ENCODE measurements at places on chromosomes 13 and 19. TPM values are rescaled to one million over a fixed set of nuclear protein-coding genes. Genes with fewer than 3 reads are reported as not detected.

DNA sequence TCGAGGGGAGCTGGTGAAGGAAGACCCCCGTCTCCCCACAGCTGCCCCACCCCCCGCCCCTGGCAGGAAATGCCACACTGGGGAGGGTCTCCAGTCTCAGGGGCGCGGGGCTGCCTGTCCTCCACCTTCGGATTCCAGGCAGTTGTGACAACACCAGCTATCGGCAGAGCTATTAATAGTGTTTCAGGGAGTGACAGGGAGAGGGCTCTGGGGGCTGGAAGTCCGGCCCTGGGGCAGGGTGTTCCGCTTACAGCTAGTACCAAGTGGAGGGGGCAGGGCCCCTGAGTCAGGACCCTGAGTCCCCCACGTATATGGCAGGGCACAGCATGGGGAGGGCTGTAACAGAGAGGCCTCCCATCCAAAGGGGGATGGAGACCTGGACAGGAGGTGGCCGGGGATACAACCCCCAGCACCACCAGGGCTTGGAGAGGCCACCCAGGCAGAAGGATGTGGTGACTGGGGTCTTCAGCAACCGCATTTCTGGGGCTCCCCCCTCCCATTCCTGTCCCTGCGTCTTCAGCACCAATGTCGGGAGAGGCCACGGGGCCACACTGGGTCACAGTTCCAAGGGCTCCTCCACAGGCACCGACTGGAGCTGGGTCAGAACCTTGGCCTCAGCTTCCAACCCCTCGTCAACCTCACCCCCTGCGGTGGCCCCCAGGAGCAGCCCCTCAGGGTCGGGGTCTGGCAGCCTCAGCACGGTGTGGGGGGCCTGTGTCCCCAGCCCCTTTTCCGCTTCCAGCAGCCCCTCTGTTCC lies 3.9 kb downstream of the SIX5 start:
- no peak for DNase-seq

- DNase-seq, result no peak
Measured at GRCh38 chr13:32894589-32895001, 121.6 kb upstream of the KL start.

- DNase-seq, result peak; percentile 76
Measured at GRCh38 chr13:111658145-111659100, 338.0 kb downstream of the TEX29 start.

GRCh38 chr13:45662162-45662561 lies 40.0 kb upstream of the CBY2 start:
- DNase-seq, result no peak

The CLDN10 gene
- 7.6 TPM for total RNA-seq

All from lower leg skin (tissue), 4 donors.